ENCODE measurements at places on chromosomes 4 and X.

- no peak for DNase-seq
These were observed 225.6 kb downstream of the ARHGAP10 start for GRCh38 chr4:147957446-147957845.

DNA sequence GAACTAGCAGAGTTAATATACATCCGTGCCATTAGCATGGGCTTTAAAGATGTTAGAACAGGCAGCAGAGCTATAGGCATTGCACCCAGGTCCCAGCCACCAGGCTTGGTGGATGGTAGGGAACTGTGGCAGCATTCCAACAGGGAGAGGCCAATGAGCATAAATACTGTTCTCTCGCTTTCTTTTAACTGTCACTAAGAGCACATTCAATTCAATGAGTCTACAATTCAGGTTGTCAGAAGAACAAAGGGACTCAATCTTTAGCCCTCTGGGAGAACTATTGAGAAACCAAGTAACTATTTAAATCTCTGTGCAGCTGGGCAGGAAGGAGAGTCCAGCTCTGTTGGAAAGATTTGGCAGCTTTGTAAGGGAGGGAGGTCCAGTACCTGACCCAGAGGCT, 165.6 kb downstream of the CHIC1 start:
- no peak for DNase-seq

DNA sequence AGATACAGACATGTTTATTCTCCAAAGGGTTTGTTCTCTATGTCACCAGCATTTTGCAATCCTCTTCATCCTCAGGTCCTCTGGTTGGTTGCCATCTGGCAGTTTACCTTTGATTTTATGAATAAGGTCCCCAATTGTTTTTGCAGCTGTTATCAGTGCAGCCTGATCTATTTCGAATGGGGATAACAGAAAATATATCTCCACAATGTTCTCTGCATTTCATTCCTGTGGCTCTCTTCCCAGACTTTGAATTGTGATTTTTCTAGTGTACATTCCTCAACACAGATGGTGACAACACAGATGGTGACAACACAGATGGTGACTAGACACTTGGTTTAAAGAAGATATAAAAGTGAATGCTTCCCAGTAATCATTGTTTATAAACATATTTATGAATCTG, 74.1 kb downstream of the FBXO8 start:
- DNase-seq, result no peak

- no peak for DNase-seq
These were observed 115.0 kb upstream of the TEX13C start for GRCh38 chrX:125204681-125205132.

- no peak for DNase-seq
These were observed 41.0 kb downstream of the GAB1 start for GRCh38 chr4:143377611-143378099.

GRCh38 chr4:118270492-118270891, 82.3 kb downstream of the PRSS12 start:
- no peak for DNase-seq

- DNase-seq, result no peak
These were observed 298.7 kb upstream of the CLNK start for GRCh38 chr4:10983268-10983667.

DNA sequence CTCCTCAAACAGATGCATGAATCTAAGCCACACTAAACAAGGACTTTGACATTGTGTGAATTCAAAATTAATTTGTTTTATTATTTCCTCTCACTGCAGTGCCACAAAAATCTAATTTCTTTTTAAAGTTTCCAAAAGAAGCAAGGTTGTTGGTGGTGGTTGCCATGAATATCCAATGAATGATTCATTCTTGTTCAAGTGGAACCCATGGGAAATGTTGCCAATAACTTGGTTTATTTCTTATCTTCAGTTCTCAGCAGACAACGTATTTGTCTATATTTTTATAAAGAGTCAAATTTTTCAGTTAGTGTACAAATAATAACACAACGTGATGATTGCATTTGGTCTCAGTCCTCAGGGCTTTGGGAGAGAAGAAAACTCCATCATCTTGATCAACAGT, 309.4 kb upstream of the NOCT start:
- DNase-seq, result no peak

- no peak for DNase-seq
These were observed 199.0 kb upstream of the CXXC4 start for GRCh38 chr4:104693601-104694201.

DNA sequence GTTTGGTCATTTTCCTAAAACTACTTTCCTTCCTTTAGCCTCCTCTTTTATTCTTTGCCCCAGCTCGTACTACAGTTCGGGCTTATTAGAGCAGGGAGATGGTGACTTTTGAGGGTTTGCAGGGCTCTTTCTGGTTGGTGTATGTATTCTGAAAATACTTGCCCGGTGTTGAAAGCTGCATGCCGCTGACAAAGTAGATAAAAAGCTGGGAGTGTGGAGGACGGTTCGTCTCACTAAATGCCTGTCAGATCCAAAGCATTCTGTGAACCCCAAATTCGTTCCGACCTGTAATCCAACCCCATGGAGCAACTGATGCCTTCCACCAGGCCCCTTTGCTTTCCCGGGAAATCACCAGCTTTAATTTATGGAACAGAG, 19.2 kb downstream of the TRIM2 start:
- DNase-seq, result no peak

Measured in NCI-H226 (cell line).